Activated CD4-positive, alpha-beta memory T cell treated with anti-CD3 and anti-CD28 coated beads for 36 hours (primary cell): ENCODE measurements at places on chromosomes 4 and X. TPM values are rescaled to one million over a fixed set of nuclear protein-coding genes. Genes with fewer than 3 reads are reported as not detected.

Gene DMRTC1
- not detected for total RNA-seq

GRCh38 chrX:43165343-43165920 lies 387.5 kb upstream of the PPP1R2C start:
- DNase-seq: peak; percentile 28

- no peak for DNase-seq
These were observed 147.4 kb downstream of the COL25A1 start for GRCh38 chr4:109155084-109155483.

- DNase-seq: no peak
These were observed at the start of gene APELA for GRCh38 chr4:164876700-164877324. Gene APELA, plus strand, starts transcription at chr4:164877178. Its CDS starts 154 bp downstream, at chr4:164877332.

GRCh38 chr4:164977243-164978164 lies at the start of gene TRIM61:
Gene TRIM61, minus strand, starts transcription at chr4:164977657. Its CDS starts 7,655 bp downstream, at chr4:164970002.
- DNase-seq: peak; percentile 69

DNA sequence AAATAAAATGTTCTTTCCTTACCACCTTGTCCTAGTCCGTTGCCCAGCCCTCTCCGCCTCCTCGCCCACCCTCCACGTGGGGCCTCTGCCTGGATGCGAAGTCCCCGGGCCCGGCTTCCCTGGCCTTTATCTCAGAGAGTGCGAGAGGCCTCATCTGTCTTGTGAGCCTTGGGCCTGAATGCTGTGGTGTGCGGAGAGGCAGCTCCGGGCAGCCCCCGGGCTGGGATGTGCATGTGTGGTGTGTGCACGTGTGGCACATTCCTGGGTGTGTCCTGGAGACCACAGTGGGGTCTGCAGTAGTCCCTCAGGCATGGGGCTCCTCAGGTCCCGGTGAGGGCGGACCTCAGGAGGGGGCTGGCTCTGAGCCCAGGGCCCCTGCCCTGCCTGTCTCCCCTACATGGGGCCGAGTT lies 31.4 kb downstream of the DOK7 start:
- DNase-seq: no peak

- DNase-seq: no peak
These were observed 64.2 kb downstream of the PPP2R2C start for GRCh38 chr4:6408263-6408662.
